ENCODE measurements at places on chromosomes 6 and 20.
A peak's percentile ranks its signal among the peaks of the same experiment; 100 is the strongest.

GRCh38 chr20:19644085-19644484 lies 114.0 kb upstream of the RIN2 start:
- no peak for DNase-seq

GRCh38 chr6:25366903-25367545 lies 87.8 kb downstream of the CARMIL1 start:
- peak; percentile 11 for DNase-seq

GRCh38 chr20:48807051-48807450 lies 20.7 kb downstream of the PREX1 start:
- DNase-seq, result no peak

DNA sequence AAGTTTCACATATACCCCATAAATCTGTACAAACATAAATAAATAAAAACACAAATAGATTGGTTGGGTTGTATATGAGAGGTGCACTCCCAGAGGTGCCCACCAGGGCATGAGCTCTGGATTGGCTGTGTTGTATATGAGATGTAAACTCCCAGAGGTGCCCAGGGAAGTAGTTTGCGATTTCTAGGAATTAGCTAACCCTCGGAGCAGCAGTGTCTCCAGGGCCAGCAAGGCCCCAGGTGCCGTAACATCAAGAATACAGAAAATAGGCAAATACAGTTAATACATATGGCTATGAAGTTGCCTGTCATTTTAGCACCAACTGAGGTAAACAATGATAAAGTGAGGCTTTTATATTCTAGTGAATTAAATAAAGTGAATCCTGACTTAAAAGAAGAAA lies 5.4 kb upstream of the GINM1 start:
- DNase-seq, result peak; percentile 39

GRCh38 chr6:48713612-48714011 lies 602.6 kb upstream of the PTCHD4 start:
- DNase-seq, result no peak

DNA sequence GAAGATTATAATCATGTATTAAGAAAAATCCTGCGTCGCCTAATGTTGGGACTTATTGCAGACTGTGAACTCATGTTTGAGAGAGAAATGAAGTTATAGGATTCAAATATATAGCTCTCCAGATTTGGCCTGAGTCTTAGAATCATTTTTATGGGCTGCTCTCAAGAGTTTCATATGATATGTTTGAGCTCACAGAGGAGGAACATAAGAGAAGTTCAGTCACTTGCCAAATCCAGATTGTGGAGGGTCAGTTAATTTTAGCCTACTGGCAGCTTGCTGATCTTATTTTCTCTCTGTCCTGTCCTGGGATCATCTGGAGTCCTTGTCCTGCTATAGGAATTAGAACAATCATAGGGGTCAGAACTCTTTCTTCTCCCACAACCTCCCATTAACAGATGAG lies 186.1 kb upstream of the SUPT3H start:
- DNase-seq, result no peak

- no peak for DNase-seq
Measured at GRCh38 chr20:62159052-62159451, 15.5 kb downstream of the SS18L1 start.

DNA sequence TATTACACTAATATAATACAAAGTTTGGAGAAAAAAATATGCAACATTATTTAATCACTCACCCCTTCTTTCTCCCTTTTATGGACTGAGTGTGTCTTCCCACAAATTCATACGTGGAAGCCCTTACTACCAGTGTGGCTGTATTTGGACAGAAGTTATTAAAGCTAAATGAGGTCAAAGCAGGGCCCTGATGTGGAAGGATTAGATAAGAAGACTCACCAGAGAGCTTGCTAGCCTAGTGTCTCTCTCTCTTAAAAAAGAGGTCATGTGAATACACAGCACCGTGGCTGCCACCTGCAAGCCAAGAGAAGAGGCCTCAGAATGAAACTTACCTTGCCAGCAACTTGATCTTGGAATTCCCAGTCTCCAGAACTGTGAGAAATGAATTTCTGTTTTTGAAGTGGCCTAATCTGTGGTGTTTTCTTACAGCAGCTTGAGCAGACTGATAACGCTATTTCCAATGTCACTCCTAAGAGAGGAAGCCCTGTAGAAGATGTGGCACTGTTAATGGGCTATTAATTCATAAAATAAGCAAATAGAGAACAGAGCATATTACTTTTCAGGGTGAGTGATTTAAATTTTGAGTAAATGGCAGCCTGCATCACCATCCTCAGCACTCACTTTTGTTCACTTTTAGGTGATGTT lies 233.4 kb downstream of the TBC1D7 start:
- no peak for DNase-seq

- DNase-seq, result peak; percentile 61
Measured at GRCh38 chr6:138953451-138953850, 34.6 kb downstream of the REPS1 start.
